ENCODE measurements at places on chromosomes 1 and 21.

GRCh38 chr1:203450479-203451149, 25.0 kb upstream of the PRELP start:
- DNase-seq: no peak

DNA sequence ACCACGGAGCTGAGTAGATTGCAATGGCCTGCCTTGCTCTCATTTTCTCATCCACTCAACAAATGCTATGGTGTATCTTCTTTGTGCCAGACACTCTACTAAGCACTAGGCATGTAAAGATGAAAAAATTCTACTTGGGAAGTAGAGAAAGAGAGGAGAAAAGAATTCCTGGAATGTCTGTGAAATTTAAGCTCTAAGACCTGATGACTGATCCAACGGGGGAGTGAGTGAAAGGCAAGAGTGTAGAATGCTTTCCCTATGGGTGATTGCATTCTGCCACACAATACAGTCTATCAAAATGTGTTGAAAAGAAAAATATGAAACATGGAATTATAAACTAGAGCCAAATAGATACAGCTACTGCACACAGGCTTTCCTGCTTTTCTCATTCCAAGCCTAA, 82.3 kb downstream of the CYYR1 start:
- peak; percentile 75 for DNase-seq

DNA sequence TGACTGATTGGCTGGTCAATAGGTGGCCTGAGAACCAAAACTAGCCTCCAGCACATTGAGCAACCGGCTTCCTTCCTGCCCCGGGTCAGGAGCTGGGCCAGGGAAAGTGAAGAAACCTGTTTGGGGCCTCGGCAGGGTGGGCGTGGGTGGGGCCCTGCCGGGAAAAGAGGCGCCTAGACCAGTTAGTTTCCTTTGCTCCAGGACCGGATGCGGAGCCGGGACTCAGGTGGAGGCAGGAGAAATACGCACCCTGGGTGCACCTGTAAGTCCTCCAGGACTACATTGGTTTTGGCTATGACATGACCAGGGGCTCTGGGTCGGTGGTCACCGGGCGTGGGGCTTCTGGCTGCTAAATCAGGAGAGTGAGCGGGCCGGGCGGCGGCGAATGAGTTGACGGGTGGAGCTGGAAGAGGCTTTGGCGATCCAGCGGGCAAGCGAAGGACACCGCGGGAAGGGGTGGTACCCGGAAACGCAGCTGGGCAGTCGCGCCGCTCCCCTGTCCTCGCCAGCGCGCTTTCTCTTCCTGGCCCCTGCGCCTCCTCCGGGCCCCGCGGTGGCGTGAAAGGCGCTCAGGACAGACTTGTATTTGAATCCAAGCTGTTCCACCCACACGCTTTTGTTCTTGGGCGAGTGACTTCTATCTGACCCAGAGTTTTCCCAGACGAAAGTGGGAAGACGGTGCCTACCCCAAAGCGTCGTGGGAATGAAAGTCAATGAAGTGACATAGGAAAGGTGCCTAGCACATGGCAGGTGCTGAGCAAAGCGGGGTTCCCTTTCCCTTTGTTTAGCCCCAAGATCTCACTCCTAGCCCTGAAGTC, 30.6 kb upstream of the JUN start:
- DNase-seq: peak; percentile 5

GRCh38 chr21:44260066-44260465, 1.6 kb downstream of the DNMT3L start:
- no peak for DNase-seq

DNA sequence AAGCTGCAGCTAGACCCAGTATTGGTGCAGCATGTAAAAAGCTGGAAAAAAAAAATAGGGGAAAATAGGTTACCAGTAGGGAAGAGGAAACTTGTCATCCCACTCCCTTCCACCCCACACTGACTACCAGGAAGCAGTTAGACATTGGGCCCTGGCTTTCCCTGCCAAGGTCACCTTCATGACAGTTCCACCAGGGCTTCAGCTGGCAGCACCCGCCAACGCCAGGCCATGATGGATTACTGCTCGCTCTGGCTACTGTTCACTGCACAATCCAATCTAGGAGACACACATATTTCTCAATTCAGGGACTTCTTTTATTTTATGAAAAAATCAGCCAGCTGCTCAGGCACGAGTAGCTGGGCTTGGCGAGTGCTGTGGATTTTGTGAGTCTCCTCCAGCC, 127.7 kb downstream of the DMRTA2 start:
- DNase-seq: no peak

DNA sequence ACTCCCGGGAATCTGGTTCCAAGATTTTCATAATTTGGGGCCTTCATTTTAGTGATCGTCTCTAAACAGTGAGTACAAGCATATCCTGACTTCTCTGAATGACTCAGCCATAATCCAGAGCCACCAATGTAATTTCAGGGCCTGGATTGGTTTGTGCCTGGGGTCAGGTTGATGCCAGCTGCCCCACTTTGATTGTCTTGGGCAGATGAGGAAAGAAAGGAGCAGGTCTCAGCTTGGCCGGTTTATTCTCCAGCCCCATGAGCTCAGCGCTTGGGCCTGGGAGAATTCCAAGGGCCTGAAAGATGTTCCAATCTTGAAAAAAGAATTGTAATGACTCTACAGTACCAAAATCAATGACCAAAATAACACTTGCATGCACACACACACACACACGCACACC, 71.2 kb upstream of the ECE1 start:
- DNase-seq: no peak

DNA sequence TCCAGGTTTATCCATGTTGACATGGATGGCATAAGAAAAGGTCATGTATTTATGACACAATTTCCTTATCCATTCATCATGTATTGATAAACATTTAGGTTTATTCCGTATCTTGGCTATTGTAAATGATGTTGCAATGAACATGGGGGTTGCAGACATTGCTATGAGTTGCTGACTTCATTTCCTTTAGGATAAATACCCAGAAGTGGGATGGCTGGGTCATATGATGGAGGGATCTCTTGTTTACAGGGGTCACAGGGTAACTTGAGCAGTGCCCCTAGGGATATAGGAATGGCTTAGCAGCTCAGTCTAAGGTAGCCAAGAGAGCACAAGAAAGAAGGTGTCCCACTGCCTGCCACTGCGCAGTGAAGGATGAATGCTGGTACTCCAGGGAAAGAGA, 229.6 kb upstream of the COA6 start:
- no peak for DNase-seq

- no peak for DNase-seq
Observed at GRCh38 chr1:110135246-110135645, 15.0 kb upstream of the SLC6A17 start.

DNA sequence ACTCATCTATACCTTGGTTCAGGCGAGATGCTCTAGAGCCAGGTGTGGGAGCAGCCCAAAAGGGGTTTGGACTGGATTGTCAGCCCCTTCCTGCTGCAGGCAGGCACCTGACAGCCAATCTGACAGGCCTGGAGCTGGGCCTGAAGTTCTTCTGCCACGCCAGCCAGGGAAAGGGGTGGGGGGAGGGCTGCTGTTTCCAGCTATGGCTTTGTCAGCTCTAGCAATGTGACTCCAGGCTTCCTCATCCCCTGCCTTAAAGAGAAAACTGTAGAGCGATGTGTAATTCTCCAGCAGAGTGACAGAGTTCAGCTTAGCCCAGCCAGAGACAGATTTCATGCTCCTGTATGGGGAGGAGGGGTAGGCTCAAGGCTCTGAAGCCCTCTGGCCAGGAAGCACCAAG, 30.3 kb downstream of the WNT4 start:
- DNase-seq: no peak

- DNase-seq: no peak
Observed at GRCh38 chr21:45695086-45695485, 51.6 kb downstream of the PCBP3 start.

GRCh38 chr21:27802816-27803475, 836.1 kb upstream of the ADAMTS5 start:
- DNase-seq: peak; percentile 28

- DNase-seq: peak; percentile 24
Observed at GRCh38 chr21:35850542-35851103, 209.7 kb downstream of the SETD4 start.

GRCh38 chr1:24391882-24392603, 21.5 kb downstream of the STPG1 start:
- peak; percentile 61 for DNase-seq

DNA sequence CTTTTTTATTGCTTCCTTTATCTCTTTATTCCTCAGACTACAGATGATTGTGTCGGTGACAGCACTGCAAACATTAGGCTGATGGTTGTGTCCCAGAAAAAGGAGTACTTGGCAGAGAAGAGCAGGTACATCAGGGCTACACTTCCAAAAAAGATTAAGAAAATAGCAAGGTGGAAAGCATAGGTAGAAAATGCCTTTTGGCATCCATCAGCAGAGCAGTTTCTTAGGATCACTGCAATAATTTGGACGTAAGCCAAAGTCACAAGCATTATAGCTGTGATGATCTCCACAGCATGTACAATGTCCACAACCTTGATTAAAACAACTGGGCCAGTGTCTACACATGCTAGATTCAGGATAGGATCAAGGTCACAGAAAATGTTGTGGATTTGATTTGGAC, 5.9 kb downstream of the OR6K2 start:
- no peak for DNase-seq

DNA sequence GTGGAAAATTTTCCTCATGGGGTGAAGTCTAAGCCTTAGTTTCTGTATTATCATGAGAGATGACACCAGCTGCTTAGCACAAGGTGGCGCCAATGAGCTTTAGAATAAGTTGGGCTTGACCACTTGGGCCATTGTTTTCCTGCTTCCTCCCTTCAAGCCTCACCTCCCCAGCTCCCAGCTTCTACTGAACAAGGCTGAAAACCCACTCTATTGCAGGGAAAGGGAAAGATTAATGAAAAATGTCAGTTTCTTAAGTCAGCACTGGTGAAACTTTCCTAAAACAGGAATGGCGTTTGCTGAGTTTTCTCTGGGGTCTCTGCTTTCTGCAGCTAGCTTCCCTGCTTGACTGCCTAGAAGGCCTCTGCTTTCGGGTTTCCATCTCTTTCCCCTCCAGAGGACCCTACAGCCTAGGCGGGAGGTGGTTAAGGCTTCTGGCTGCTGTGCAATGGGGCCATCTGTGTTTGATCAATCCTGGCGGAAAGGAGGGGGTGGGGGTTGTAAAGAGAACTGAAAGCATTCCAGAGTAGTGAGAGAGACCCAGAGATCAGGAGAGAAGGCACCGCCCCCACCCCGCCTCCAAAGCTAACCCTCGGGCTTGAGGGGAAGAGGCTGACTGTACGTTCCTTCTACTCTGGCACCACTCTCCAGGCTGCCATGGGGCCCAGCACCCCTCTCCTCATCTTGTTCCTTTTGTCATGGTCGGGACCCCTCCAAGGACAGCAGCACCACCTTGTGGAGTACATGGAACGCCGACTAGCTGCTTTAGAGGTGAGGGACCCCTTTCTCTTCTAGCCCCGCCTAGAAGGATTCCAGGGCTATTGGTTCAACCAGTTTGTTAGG, at the start of gene OLFML3:
Gene OLFML3, plus strand, starts transcription at position 612 of the 840 bp plus-strand sequence. Its CDS starts 43 bp downstream, at position 655.
- DNase-seq: peak; percentile 98

- DNase-seq: no peak
Observed at GRCh38 chr1:40339420-40340323, 22.6 kb upstream of the COL9A2 start.

- DNase-seq: no peak
Observed at GRCh38 chr1:18866314-18866713, 6.9 kb upstream of the TAS1R2 start.

- DNase-seq: no peak
Observed at GRCh38 chr1:179781962-179782361, 38.9 kb downstream of the FAM163A start.

- peak; percentile 2 for DNase-seq
Observed at GRCh38 chr1:216670118-216670883, 52.9 kb downstream of the ESRRG start.

DNA sequence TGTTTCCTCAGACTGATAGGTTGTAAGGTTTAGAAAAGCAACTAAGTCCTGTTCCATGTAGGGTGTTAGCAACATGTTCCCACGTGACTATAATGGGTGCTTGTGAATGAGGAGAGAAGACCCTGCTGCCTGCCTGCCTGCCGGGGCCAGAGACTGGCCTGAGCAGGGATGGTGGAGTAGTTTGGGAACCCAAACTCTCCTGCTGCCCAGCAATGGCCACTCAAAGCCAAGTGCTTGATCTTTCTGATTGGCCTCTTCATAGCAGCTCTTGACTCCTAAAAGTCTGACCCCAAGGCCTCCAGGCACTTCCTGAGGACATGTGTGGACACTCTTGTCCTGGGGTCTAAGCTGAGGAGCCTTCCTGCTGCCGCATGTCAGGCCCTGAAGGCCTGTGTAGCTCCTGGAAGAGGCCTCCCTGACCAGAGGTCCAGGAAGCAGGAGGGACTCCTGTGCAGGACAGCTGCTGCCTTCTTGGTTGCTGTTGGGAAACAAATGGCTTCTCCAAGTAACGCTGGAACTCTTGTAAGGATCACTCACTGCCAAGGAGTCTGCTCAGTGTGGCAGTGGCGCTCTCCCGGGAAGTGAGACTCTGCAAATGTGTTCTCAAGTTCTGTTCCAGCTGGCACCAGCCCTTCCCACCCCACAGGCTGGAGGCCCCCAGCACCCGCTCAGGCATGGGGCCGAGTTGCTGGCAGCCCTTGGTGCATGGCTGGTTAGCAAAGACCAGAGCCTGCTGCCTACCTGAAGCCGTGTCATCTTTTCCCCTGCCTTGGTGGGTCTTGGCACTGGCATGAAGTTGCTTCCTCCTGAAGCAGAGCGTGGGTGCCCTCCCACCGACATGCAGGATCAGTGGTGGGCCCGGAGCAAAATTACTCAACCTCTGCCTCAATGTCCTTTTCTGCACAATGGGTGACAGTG, 35.5 kb downstream of the MAN1C1 start:
- no peak for DNase-seq

DNA sequence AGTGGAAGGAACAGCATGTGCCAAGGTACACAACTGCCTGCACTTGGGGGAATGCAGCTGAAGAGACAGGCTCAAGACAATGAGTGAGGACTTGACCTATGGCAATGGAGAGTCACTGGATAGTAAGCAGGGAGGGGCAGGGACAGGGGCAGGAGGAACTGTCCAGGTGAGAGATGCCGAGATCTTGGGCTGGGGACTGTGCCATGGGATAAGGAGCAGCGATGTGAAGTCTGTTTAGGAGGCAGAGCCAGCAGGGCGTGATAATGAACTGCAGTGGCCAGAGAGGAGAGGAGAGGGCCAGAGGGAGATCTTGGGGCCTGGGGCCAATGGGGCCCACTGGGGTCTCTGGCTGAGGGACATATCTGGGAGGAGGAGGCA, 17.8 kb upstream of the EPB41 start:
- no peak for DNase-seq

GRCh38 chr1:84644472-84644871, 45.8 kb downstream of the SSX2IP start:
- DNase-seq: no peak

- DNase-seq: no peak
Observed at GRCh38 chr1:38565020-38565491, 294.5 kb downstream of the RRAGC start.

- no peak for DNase-seq
Observed at GRCh38 chr1:87108228-87108627, 193.8 kb downstream of the HS2ST1 start.

DNA sequence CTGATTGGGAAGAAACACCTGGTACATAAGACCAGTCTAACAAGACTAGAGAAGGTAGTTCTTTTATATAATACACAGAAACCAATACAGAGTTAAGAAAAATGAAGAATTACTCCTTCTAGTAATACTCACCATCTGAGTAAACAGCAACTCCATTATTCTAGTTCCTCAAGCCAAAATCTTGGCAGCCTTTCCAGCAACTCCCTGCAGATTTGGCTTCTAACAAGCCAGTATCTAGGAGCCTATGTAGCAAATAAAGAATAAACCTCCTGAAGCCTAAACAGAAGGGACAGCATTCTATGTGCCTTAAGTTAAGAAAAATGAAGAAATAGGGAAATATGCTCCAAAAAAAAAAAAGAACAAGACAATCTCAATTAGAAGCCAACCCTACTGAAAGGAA, 24.5 kb downstream of the ERO1B start:
- no peak for DNase-seq

GRCh38 chr1:95640746-95641145, 406.7 kb downstream of the RWDD3 start:
- no peak for DNase-seq
